ENCODE measurements at places on chromosomes 12 and 14. TPM values are rescaled to one million over a fixed set of nuclear protein-coding genes. Genes with fewer than 3 reads are reported as not detected.
A peak's percentile ranks its signal among the peaks of the same experiment; 100 is the strongest.

GALNT16 gene
- total RNA-seq, result not detected

VWF gene
- total RNA-seq, result 0.53 TPM

GNB3 gene
- total RNA-seq, result 4.5 TPM

DNA sequence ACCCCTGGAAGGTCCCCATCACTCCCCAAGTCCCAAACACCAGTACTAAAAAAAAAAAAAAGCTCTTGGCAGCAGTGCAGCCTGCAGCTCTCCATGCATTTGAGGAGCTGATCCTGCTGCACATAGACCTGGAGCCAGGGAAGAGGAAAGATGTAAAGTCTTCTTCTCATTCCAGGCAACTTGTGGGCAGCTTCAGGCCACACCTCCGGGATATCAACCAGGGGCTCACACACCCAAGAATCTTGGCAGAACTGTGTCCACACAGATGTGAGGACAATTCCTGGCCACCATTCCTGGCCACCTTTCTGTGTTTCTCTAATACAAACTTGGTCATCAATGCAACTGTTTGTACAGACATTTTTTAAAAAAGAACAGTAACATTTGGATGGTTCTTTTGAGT lies 72.7 kb downstream of the TMEM132C start:
- no peak for DNase-seq

DNA sequence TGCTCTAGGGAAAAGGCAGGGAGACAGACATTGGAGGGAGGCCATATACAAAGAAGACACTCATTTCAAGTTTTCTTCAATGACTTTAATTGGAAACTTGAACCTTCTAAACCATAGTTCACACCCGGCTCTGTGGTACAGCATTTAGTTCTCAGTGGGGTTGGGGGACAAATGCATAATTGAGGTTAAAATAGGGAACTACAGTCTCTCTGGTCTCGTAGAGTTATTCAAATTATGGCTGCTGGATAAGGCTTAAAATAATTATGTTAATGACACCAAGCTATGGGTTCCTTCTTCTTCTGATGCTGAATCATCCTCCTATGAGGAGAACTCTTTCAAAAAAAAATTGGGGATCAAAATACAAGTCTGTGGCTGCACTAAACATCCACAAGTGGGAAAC lies 3.8 kb upstream of the RPAP3 start:
- DNase-seq, result no peak

GRCh38 chr12:45186762-45187161 lies 29.1 kb upstream of the ANO6 start:
- no peak for DNase-seq

DNA sequence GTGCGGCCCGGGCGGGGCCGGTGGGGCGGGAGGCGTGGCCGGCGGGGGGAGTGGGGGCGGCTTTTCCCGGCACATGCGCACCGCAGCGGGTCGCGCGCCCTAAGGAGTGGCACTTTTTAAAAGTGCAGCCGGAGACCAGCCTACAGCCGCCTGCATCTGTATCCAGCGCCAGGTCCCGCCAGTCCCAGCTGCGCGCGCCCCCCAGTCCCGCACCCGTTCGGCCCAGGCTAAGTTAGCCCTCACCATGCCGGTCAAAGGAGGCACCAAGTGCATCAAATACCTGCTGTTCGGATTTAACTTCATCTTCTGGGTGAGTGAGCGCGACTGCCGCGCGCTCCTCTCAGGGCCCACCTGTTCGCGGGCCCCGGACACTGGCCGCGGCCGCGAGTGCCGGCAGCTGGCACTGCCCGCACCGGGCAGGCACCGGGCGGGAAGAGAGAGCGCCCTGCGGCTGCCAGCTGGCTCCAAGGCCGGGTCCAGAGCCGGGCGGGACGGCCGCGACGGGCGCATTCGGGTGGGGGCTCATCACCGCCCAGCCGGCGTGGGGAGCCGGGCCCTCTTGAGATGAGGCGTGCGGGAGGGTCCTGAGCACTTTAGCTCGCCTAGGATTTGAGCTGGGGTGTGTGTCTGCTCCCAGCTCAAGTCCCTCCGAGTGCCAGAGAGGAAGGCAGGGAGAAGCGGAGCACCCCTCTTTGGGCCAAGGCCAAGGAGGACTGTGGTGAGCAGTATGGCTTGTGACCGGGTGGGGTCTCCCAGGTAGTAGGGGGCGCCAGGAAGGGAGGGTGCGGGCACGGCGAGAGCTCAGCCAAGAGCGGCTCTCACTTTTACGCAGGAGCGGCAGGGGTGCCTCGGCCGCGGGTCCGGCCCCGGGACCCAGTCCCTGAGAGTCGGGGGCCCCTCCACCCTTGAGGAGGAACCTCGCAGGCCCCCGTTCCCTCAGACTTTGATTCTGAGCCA lies at the start of gene CD9:
Gene CD9 (plus strand): TSS at position 145 of the 957 bp plus-strand sequence. CDS start 100 bp downstream, at position 245.
- peak; percentile 87 for DNase-seq

DNA sequence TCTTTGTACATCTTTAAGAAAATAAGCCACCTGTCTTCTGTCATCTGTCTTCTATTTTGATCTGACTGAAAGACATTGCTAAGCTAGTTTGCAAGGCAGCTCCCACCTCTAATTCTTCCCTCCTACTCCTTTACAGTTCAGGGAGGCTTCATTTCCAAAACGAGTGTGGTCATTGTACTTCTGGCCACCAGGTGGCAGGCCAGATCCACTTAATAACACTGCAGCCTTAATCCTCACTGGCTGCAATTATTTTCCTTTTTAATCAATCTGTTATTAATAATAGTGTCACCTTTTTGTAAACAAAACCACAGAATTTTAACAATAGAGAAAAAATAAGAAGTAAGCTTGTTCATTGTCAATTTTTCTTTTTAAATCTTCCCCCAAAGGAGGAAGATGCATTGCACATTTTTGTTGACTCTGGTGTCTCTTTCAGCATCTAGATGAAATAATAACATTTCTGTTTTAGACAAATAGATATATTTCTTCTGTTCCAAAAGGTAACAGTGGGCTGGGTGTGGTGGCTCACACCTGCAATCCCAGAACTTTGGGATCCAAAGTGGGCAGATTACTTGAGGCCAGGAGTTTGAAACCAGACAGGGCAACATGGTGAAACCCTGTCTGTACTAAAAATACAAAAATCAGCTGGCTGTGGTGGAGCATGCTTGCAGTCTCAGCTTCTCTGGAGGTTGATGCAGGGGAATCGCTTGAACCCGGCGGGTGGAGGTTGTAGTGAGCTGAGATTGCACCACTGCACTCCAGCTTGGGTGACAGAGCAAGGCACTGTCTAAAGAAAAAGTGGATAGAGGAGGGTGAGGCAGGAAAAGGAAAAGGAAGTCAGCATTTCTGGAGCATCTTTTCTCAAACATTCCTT lies 23.3 kb downstream of the GABARAPL1 start:
- DNase-seq, result peak; percentile 45

GRCh38 chr14:77092676-77093075 lies 5.4 kb upstream of the CIPC start:
- no peak for DNase-seq

All from K562 (cell line).